Nephron progenitor cell (in vitro differentiated cells): ENCODE measurements at places on chromosomes 2 and 18.

GRCh38 chr2:17583646-17584045 lies 43.1 kb downstream of the VSNL1 start:
- no peak for DNase-seq

DNA sequence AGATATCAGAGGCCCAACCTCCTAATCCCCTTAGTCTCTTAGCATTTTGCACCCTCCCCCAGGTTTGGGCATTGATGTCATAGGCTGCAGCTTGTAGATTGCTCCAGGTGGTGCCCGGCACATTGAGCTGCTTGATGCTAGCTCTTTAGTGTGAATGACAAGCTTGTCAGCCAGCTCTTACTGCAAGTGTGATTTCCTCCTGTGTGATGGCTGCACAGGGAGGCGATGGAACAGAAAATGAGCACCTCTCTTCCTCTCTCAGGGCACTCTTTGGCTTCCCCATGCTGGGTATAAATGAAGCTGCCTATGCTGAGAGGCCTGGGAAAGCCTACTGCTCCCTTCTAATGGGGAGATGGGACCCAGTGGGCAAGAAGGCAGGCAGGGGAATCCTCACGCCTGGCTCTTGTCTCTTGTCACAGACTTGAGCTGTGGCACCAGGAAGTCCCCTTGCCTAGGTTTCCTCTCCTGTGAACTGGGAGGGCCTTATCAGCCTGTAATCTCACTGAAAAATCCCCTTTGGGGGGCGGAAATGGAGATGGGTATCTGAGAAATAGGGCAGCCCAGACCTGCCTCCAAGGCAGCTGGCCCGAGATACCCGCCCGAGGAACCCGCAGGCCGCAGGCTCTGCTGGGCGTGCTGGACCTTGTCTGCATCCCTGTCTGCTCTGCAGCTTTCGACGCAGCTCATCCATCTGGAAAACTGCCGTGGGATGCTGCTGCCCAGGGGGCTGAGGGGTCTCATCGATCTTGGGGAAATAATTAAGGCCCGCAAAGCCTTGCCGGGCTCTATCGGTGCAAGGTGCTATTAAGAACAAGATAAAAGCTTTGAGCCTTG lies 163.5 kb upstream of the CXCR4 start:
- DNase-seq: no peak

GRCh38 chr2:165905269-165905668 lies 48.3 kb downstream of the TTC21B start:
- DNase-seq: no peak

- DNase-seq: no peak
Measured at GRCh38 chr2:45283764-45284620, 274.7 kb upstream of the SIX2 start.
